ENCODE measurements at places on chromosomes 2 and 18.

GRCh38 chr2:194714541-194714940, 942.5 kb upstream of the SLC39A10 start:
- DNase-seq, result no peak

DNA sequence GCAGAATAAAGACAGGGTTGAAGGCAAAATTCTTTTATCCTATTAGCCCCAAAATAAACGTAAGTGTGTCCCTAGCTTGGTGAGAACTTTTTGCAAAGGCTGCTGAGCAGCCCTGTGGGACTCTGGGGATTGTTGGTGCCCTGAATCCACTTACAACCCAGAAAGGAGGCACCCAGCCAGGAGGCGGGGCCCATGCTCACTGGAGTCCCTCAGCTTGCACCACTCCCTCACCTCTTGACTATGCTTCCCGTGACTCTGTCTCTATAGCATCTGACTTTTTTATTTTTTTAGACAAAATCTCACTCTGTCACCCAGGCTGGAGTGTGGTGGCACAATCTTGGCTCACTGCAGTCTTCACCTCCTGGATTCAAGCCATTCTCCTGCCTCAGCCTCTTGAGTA, 15.8 kb upstream of the COL6A3 start:
- DNase-seq, result no peak

- DNase-seq, result no peak
Observed at GRCh38 chr2:121377646-121378045, 92.6 kb upstream of the TFCP2L1 start.

DNA sequence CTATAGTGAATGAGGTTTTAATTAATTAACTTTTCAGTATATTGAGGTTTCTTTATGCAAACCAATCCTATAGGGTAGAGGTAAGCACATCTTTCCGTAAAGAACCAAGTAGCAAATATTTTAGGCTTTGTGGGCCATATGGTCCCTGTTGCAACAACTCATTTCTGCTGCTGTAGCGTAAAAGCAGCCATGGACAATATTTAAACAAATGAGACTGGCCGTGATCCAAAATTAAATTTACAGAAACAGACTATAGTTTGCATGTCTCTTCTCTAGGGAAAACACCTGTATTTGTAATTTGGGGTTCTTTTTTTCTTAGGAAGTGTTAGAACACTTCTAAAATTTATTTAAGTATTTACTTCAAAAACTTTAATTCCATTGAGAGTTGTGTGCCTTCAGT, 104.3 kb downstream of the KYNU start:
- no peak for DNase-seq

DNA sequence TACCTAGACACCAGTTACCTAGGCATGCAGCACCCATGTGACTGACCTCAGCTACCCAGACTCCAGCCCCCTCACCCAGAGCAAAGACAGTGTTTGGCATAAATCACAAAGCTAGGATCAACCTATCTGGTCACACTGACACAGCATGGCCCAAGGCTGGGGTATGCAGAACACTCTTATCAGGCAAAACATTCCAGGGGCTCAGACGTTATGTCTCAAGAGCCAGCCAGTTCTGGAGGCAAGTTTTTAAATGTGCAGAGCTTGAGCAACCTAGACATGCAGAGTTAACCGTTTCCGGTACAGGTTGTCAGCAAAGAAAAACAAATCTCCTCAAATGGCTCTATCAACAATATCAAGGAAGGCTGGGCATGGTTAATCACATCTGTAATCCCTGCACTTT, 92.8 kb downstream of the AP1S3 start:
- DNase-seq, result no peak

DNA sequence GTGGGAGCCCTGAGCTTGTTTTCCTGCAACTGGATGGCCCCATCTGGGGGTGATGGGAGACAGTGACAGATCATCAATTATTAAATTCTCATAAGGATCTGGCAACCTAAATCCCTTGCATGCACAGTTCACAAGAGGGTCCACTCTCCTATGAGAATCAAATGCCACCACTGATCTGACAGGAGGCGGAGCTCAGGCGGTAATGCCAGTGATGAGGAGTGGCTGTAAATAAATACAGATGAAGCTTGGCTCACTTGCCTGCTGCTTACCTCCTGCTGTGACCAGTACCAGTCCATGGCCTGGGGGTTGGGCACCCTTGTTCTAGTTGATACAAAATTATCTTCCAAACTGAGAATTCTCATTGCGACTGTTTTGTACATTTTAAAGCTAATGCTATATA, 258.6 kb downstream of the CTNNA2 start:
- no peak for DNase-seq

DNA sequence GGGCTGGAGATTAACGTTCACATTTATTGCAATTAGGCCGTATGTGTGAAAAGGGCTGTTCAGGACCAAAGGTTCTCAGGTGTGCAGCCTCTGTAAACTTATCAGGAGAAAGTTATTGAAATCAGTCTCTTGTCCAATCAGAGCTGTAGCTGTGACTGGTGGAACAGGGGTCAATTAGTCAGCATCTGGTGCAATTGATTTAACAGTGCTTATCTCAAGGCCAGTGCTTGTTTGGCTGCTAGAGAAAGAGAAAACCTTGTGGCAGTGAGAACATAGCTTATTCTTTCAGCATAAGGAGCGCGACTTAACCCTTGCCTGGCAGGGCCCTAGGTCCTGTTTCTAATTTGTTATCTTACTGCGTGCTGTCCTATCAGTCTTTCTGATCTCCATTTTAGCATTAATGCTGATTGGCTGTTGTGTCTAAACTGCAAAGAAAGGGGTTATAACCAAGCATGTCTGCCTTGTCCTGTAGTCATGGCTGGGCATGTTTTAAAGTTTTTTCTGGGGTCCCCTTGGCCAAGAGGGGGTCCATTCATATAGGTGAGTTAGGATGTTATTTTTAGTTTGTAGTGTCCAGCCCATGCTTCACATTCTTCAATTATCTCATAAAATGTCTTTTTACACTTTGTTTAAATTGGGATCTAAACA, 66.4 kb downstream of the CYB5A start:
- no peak for DNase-seq

DNA sequence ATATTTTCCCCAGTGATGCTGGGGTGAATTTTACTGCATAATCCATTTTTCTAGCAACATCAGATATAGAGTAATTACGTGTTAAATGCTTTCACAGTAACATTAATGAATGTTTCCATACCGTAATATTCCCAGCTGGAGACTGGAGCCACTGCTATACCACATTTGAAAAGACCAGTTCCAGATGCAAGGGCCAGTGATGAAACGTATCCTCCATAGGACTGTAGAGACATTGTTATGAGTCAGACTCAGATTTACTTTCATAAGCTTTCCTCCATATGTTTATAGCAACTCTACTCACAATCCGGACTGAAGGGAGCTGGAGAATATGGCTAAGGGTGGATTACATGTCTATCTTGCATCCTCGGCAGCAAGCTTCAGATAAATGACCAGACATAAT, 22.7 kb upstream of the GCG start:
- DNase-seq, result no peak

DNA sequence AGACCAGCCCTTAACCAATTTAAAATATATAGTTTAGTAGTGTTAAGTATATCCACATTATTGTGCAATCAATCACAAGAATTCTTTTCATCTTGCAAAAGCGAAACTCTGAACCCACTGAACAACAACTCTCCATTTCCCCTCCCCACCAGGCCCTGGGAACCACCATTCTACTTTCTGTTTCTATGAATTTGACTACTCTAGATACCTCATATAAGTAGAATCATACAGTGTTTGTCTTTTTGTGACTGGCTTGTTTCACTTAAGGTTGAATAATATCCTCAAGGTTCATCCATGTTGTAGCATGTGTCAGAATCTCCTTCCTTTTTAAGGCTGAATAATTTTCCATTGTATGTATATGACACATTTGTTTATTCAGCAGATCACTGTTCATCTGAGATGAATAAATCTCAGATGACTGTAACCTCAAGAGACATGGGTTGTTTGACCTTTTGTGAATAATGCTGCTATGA, 8.1 kb upstream of the SOS1 start:
- peak; percentile 69 for DNase-seq

GRCh38 chr18:68482815-68483214, 232.1 kb downstream of the TMX3 start:
- no peak for DNase-seq

GRCh38 chr18:3397031-3397750, 52.8 kb upstream of the TGIF1 start:
- DNase-seq, result no peak

GRCh38 chr2:216520112-216520511, 21.5 kb downstream of the RPL37A start:
- DNase-seq, result no peak

DNA sequence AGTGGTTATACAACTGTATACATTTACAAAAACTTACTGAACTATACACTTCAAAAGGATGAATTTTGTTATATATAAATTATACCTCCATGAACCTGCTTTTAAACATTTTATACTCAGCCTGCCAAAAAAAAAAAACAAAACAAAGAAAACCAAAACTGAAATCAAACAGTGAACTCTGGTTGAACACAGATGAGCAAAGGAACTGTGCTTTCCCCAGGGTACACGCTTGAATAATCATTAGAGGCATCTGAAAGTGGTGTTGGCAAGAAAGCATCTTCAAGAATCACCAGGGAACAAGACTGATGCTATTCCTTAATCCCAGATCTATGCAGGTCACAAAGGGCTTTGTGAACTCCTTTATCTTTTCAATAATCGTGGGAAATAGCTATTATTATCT, 77.0 kb upstream of the LYPD1 start:
- DNase-seq, result no peak

GRCh38 chr2:17199741-17200140, 318.5 kb downstream of the RAD51AP2 start:
- no peak for DNase-seq

GRCh38 chr2:96680561-96681141, 38.1 kb downstream of the FER1L5 start:
- no peak for DNase-seq

GRCh38 chr2:112156152-112156986, 18.2 kb downstream of the FBLN7 start:
- DNase-seq, result no peak

GRCh38 chr18:11654736-11655605, 34.1 kb upstream of the GNAL start:
- peak; percentile 43 for DNase-seq

DNA sequence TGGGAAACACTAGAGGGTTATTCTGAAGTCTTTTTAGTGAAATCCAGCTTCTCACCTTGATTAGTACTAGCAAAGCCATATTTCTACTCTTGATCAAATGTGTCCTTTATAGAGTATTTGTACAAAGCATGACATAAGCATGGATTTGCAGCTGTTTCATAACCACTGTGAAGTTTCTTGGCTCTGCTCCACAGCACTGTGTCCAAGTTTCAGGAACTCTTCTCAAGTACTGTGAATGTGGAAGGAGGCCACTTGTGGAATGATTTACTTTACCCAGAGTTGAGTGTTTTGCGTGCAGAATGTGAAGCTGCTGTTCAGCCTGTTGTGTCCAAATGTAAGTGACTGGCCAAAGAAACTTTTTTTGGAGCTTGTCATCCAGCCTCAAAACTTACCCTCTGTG, 16.2 kb upstream of the MAPRE2 start:
- DNase-seq, result no peak

- no peak for DNase-seq
Observed at GRCh38 chr2:173983391-173983871, 18.3 kb upstream of the SP3 start.

- DNase-seq, result no peak
Observed at GRCh38 chr2:150532879-150533278, 45.4 kb upstream of the RND3 start.

DNA sequence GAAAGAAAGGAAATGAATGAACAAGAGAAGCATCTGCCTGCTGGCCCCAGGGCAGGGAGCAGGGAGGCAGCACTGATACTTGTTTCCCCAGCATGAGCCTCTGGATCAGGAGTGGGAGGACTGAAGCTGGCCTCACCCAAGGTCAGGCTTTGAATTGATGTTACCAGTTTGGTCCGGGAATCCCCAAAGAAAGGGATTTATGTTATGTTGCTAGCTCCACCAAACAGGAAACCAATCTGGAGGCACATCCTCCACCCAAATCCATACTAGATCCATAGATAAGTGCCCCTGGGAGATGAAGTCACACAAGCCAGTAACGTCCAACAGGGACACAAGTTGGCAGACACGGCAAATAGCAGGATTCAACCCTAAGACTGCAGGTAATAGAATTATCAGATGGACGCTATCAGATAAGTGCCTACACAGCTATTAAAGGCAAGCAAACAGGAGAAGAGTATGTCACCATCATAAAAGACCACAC, 85.9 kb downstream of the MTCL1 start:
- DNase-seq, result no peak

DNA sequence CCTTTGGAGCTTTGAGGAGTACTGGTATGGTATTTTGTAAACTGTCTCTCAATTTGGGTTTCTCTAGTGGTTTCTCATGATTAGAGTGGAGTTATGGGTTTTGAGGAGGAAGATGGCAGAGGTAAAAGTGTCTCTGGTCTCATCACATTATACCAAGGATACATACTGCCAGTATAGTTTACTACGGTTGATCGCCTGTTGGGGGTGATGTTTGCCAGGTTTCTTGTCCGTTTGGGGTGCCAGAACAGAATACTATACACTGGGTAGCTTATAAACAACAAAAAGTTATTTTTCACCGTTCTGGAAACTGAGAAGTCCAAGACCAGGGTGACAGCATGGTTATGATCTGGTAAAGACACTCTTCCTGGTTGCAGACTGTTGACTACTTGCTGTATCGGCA, 293.7 kb downstream of the NYAP2 start:
- no peak for DNase-seq

DNA sequence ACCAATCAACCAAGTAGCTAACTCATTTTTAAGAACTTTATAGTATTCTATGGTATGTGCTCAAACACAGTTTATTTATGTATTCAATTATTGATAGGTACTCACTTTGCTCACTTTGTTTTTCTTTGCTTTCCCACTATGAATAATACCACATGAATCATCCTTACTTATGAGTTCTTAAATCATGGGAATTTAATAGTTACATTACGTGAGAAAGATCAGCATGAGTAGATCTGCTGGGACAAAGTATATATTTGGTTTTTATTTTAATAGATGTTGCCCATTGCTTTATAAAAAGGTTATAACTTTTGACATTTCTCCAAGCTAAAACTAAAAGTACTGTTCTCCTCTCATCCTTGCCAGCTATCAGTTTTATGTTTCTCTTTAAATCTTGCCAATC, 390.7 kb downstream of the LRATD1 start:
- no peak for DNase-seq
